Activated gamma-delta T cell treated with Interleukin-2 at 50 U/mL for 16 hours (primary cell): ENCODE measurements at places on chromosomes 5 and 9.
A peak's percentile ranks its signal among the peaks of the same experiment; 100 is the strongest.

GRCh38 chr9:71393005-71393404 lies 271.6 kb upstream of the TRPM3 start:
- no peak for DNase-seq

DNA sequence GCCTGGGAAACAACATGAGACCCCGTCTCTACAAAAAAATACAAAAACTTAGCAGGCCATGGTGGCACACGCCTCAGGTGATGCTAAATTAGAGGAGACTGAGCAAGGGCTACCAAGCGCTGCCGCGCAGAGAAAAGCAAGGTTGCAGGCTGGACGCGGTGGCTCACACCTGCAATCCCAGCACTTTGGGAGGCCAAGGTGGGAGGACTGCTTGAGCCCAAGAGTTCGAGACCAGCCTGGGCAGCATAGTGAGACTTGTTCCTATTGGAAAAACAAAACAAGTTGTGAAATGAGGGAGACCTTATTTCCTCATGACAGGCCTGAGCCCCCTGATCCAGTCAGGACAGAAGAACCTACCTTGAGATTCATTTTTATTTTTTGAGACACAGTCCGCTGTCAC lies 11.5 kb downstream of the RNF44 start:
- no peak for DNase-seq

DNA sequence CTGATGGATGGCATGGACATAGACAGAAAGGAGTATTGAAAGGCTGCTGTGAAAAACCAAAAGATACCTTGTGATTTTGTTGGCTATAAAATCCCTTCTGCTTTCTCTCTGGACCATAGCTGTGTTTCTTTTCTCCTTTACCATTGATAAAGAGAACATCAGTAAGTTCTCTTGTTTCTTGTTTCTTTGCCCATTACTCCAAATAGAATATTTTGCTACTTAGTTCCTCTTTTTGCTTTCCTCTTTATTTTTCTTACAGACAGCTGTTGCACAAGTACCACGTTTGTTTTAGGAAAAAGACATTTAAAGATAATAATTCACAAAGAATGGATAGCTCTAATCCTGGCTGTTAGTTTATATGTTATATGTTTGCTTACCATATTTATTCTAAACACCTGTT lies 1129.2 kb downstream of the DTWD2 start:
- no peak for DNase-seq

DNA sequence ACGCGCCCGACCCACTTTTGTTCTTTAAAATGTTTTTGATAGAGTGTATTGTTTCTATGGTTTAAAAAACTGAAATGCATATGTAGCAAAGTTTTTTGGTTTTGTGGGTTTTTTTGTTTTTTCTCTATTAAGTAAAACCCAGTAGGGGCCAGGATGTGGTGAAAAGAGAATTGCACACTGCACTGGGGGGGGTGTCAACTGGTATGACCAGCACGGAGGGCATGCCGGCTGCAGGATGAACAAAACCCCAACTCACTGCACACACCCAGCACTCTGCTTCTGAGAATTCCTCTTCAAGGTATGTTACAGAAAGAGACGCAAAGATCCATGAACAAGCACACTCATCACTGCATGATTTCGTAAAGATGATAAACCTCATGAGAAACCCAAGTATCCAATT lies 75.0 kb downstream of the STK10 start:
- peak; percentile 83 for DNase-seq

GRCh38 chr5:37637165-37637845 lies 202.5 kb downstream of the GDNF start:
- no peak for DNase-seq

GRCh38 chr9:17624571-17624970 lies 45.7 kb downstream of the SH3GL2 start:
- no peak for DNase-seq

- DNase-seq: no peak
These were observed 29.7 kb downstream of the CNTFR start for GRCh38 chr9:34559624-34560455.

DNA sequence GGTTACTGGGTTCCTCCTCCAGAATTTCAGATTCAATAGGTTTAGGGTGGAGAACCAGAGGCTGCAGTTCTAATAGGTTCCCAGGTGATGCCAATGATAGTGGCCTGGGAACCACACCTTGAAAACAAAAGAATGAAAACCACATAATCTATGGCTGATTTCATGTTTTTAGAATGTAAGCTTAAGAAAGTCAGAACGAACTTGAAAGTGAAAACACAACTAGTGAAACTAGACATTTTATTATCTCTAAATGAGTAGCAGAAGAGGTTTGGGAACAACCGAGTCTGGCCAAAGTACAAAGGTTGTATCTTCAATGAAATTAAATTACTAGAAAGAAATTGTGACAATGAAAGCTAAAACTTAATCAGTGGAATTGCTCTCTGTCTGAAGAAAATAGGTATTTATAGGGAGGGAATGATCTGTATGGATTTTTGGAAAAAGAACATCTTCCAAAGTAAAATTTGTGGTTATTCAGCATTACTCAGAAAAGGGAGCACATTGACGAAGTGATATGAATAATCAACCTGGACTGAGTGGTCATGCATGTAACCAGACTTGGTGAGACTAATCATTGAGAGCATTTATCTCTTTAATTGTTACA lies 24.9 kb upstream of the CEP120 start:
- DNase-seq: no peak

GRCh38 chr5:96942911-96943310 lies 7.0 kb downstream of the LNPEP start:
- DNase-seq: no peak

DNA sequence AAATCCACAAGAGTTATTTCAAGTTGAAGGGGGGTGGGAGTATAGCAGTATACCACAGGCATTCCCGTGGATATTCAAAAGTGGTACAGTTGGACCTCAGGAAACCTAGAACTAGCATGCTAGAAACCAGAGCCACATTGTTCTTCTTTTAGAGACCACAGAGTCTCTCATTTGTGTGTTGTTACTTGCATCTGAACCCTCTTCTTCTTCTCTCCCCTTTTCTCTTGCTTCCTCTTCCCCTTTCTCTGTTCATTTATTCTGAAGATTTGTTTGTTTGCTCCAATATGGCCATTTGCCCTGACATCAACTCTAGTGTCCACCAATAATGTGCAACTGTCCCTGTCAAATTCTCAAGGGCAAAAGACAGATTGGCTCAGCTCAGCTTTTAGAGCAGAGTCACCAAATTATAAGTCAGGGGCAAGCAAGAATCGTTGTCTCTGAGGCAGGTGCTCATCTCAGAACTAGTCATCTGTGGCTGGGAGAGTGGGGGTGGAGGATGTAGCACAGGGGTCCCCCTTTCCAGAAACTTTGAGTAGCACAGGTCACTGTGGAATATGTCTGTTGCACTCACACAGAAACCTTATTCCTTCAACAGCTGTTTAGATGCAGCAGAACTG lies 321.1 kb downstream of the ARRDC3 start:
- no peak for DNase-seq

DNA sequence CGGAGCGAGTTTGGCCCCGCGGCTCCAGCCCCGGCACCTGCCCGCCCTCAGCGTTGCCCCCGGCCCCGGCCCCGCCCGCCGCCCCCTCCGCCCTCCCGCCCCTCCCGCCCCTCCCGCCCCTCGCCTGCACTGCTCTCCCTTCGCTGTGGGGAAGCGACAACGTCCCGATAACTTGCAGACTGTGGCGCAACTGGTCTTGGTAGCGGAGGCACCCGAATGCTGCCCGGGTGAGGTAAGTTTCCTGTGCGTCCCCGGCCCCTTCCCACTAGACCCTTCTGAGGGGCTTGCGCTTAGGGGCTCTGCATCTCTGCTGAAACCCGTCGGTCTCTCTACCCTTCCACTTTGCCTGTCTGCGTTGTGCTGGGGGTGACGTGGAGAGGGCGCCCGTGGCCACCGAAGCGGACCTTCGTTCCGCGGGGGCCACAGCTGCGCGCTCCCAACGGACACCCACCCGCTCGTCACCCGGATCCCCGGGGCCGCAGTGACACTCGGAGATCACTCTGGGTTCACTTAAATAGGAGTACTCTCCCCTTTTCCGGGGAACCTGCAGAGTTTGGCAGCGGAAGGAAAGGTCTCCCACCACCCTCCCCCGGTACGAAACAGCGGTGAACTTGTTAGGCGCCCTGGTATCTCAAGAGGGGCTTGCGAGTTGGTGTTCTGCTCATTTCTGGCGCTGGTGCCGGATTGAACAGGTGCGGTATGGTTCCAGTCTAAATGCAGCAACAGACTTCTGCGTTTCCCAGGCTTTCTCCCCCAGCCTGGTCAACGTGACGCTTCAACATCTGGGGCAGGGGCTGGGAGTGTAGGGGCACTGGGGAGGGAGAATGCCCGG lies 707 bp downstream of the PIP5K1B start:
- DNase-seq: no peak

DNA sequence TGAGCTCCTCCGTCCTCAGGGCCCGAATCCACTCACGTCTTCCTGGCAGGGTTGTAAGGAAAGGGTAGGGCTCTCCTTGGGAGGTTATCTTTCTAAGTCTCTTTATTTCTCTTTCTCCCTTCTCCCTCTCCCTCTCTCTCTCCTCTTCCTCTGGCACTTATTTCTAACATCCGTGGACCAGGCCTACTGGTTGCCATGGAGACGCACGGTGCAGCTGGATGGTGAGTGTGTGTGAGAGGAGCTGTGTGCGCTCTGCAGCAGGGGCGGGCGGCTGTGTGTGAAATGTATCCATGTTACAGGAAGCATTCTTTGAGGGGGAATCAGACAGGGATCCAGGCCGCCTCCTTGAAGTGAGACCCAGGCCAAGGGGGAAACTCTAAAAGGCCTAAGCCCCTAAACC lies 32.2 kb downstream of the PCDH1 start:
- no peak for DNase-seq

GRCh38 chr5:119250946-119251901 lies 104.6 kb upstream of the TNFAIP8 start:
- no peak for DNase-seq

DNA sequence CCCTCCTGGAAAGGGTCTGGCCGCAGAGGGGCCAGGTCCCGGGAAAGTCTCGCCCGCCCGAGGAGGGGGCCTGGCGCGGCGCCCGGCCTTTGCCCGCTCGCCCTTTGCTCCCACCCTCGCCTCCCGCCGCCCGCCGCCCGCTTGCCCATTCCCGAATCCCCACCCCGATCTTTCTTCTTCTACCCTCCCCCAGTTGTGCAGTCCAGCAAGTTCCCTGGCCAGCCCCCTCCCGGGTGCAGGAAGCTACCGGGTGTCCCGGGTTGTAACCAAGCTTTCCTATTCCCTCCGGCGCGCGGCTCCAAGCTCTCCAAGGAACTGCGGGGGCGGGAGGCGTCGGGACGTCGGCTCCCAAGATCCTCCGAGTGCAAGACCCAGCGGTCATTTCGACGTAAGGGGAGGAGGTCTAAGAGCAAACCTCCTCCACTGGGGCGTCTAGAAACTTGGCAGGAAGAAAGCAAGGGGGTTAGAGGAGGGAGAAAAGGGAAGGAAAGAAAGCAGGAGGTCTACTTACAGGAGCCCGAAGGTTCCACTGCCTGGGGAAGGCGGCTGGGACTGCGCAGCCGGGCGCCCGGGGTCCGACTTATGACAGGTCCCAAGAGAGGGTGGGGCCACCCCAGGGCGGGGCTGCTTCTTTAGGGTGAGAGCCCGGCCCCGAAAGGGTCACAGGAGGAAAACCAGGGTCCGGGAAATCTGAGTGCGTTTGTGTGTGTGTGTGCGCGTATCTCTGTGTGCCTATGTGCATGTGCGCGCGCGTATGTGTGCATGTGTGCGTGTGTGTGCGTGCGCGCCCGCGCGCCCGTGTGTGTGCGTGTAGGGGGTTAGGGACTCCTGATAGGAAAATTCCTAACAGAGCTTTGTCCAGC lies at the start of gene PTGR1:
PTGR1 (minus strand) TSS at position 556 of the 863 bp plus-strand sequence. CDS start 2,225 bp downstream, outside the sequence.
- no peak for DNase-seq

- DNase-seq: no peak
These were observed 7.5 kb downstream of the NMUR2 start for GRCh38 chr5:152397581-152397980.

- DNase-seq: peak; percentile 3
These were observed 968 bp downstream of the NKD2 start for GRCh38 chr5:1009359-1010180.

GRCh38 chr9:7212101-7212500 lies 454.3 kb downstream of the KDM4C start:
- no peak for DNase-seq

- no peak for DNase-seq
These were observed 803 bp downstream of the C9orf152 start for GRCh38 chr9:110207071-110207641.

DNA sequence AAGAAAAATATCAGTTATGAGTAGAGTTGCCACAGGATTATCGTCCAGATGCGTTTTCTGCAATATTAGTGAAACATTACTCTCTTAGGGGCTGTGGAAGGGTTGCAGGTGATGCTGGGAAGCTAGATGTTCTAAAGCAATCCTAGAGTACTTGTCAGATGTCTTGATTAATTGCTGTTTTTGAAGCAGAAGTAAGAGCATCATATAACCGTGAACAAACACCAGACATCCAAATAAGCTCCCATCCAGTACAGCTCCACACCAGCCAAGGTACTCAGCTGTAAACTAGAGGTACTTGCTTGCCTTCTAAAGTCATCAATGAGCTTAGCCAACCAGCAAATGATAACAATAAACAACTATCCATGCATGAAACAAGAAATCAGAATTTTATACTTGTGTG lies 131.1 kb downstream of the ST8SIA4 start:
- DNase-seq: no peak

DNA sequence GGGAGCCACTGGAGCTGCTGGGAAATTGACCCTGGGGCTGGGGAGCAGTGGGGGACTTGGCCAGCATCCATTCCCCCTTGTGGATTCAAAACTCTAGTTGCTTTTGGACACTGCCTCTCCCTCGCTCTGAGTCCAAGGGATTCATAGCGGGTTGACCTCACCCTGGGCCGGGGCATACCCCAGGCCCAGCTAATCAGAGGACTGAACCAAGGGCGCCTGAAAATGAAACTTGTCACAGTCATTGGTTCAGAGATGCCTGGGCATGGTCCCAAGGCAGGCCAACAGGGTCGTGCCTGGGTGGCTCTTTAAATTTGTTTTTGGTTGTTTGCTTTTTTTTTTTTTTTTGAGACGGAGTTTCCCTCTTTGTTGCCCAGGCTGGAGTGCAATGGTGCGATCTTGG lies 22.6 kb downstream of the STK10 start:
- no peak for DNase-seq

DNA sequence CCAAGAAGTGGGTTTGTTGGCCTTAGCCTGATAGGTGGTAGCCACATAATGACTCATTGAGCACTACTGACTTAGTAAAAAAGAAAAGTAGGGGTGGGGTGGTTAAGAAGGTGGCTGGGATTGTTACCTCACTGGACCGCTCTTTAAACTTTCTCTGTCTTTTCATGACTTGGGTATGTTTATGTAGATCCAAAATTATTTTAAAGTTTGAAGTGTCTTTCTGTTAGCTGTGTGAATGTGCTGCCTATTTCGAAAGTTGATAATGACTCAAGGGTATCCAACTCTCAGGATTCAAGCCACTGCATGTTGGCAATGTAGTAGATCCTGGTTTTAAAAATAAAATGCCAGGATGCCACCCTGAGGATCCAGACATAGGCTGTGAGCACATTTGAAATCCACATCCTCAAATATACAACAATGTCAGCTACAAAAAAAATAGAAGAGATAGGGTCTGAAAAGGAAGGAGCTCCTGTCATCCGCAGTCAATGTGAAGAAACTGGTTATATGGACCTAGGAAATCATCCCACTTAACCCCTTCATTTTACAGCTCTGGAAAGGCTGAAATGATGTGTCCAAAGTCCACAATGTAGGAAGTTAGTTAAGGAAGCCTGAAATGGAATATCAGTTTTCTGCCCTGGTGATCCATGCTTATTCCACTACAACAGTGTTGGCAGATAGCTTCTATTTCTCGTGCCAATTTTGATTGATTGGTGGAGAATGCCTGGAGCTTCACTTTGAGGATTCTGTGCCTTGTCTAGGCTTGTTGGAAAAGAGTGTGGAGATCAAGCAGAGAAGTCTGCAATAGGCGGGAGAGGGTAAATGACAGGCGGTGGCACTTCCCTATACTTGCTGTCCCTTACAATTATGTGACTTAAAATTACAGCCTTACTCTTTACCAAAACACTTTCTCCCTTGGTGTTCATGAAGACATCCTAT lies 23.4 kb downstream of the ZNF462 start:
- DNase-seq: no peak
